Lower lobe of right lung (tissue), 2 donors: ENCODE measurements at places on chromosomes 1 and 21. TPM values are rescaled to one million over a fixed set of nuclear protein-coding genes. Genes with fewer than 3 reads are reported as not detected.

Gene CFAP74
- total RNA-seq = 6.6 TPM

DNA sequence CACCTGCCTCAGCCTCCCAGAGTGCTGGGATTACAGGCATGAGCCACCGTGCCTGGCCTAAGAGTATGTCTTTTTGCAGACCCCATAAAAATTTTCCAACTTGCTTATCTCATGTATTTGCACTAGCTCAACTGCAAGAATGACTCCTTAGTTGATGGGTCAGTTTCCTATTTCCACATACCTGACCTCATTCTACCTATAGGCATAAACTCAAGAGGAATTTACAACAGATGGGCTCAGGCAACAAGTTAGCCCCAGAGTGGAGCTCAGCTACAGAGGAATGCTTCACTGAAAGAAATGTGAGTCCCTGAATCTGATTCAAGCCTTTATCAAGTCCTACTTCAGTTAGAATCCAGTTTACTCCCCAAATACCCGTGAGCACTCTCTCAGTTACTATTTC, 5.3 kb upstream of the SLC37A1 start:
- DNase-seq = no peak
- no peak overlapping the region for H3K27ac ChIP-seq
- no peak overlapping the region for H3K4me3 ChIP-seq
- no peaks in the 10 kb centered on the region for H3K27me3 ChIP-seq

- no peaks in the 10 kb centered on the region for H3K27me3 ChIP-seq
- DNase-seq = no peak
- no peaks in the 10 kb centered on the region for H3K36me3 ChIP-seq
- H3K27ac ChIP-seq = no peak overlapping the region
Measured at GRCh38 chr1:48979940-48980339, 203.2 kb upstream of the BEND5 start.

- H3K27me3 ChIP-seq = no peaks in the 10 kb centered on the region
- no peak overlapping the region for H3K4me3 ChIP-seq
- no peak overlapping the region for H3K27ac ChIP-seq
- H3K36me3 ChIP-seq = no peaks in the 10 kb centered on the region
- no peaks in the 10 kb centered on the region for H3K4me1 ChIP-seq
Measured at GRCh38 chr1:18890706-18891425, 11.5 kb downstream of the ALDH4A1 start.

GRCh38 chr1:41791667-41792484, 126.8 kb downstream of the HIVEP3 start:
- no peaks in the 10 kb centered on the region for H3K36me3 ChIP-seq
- H3K27me3 ChIP-seq = no peaks in the 10 kb centered on the region
- no peak overlapping the region for H3K27ac ChIP-seq
- H3K4me3 ChIP-seq = no peak overlapping the region
